ENCODE measurements at places on chromosomes 1 and 21.
A peak's percentile ranks its signal among the peaks of the same experiment; 100 is the strongest.

GRCh38 chr1:155083865-155084721 is 5.5 kb downstream of the EFNA3 start:
- peak; percentile 62 for DNase-seq

DNA sequence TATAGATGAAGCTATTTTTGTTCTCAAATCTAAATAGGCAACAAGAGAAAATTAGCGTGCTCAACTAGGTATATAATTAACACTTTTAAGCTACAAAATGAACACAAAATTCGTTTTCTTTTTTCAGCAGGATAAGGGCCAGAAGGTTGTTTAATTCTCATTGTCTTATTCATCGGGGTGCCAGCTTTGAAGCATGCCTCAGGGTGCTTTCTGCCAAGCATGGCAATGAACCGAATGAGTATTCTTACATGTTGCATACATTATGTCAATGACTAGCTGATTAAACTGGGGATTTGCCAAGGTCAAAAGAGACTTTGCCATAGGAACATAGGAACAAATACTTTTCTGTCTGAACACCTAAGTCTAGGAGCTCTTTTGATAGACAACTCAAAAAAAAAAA is 102.0 kb upstream of the MAP1LC3C start:
- DNase-seq, result no peak

DNA sequence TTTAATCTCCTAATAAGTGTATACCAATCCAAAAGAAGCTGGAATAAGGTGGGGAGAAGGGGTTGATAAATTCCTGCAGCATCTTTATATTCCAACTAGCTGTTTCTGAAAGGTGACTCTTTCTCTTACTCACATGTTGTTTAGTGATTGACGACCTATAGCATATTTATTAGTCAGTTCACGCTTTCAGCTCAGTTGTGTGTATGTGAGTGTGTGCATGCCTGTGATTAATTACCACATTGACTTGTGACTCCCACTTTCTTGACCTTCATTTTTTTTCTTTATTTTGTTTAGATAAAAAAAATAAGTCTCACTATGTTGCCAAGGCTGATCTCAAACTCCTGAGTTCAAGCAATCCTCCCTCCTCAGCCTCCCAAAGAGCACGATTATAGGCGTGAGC is 44.4 kb downstream of the ATP2B4 start:
- DNase-seq, result no peak

DNA sequence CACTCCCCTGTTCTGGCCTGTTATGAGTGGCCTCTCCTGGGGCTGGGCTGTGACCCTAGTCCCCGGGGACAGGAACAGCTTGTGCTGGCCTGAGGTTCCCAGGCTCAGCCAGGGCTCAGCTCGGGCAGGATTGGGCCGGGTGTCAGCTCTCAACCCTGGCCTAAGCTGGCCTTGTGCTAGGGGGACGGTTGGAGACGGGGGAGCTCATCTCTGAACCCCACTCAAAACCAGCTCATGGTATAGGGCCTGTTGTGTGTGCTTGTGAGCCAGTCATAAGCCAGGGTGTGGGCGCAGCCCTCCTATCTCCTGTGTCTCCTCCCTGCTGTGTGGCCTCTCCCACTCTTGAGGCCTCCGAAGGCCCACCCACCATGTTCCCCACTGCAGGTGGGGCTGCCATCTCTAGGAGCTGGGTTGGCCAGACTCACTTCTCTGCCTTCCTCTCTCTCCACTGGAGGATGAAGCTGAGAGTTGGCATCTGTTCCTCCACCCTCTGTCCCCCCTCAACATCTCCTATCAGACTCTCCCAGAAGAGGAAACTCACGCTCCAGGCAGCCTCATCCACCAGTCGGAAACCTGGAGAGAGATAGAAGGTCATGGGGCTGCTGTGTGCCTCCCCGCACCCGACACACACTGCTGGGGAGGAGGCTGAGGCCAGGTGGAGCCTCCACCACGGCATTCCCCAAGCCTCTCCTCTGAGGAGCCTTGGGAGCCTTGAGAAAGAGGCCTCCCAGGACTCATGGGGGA is 1.4 kb downstream of the PEAR1 start:
- no peak for DNase-seq

GRCh38 chr1:75614399-75614756 is 3.5 kb upstream of the SLC44A5 start:
- DNase-seq, result no peak

DNA sequence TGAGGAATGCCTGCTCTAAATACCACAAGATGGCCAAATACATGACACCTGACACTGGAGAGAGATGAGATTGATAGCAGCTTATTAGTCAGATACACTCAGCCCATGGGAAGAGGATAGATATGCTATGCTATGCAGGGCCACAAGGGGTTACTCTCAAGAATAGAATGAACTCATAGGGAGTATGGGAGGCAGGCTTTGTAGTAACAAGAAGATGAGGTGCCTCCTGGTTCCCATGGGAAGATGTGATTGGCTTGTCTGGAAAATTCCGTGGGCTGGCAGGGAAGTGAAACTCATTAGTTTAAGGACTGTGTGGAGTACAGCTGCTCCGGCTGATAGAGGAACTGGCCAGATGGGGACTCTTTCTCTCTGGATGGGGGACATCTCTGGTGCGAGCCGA is 16.5 kb downstream of the CCDC30 start:
- no peak for DNase-seq

- DNase-seq, result no peak
Observed at GRCh38 chr1:47582891-47583608, 145.2 kb downstream of the FOXD2 start.

DNA sequence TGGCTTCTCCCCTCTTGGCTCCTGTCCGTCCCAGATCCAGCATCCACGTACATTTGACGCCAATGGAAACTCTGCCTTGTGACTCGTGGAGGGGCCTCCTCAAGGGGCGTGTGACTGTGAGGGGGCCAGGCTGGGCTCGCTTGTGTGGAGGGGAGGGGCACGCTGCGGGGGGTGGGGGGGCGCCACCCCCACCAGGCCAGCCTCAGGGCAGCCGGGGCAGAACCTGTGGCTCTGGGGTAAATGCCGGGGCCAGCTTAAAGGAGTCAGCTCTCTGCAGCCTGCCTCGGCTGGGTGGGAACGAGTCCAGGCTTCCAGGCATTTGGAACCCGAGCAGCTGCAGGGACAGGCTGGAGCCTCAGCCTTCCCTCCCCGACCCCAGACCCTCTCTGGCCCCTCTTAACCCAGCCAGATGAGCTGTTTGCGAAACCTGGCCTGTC is 94.1 kb downstream of the SIK1 start:
- DNase-seq, result no peak

DNA sequence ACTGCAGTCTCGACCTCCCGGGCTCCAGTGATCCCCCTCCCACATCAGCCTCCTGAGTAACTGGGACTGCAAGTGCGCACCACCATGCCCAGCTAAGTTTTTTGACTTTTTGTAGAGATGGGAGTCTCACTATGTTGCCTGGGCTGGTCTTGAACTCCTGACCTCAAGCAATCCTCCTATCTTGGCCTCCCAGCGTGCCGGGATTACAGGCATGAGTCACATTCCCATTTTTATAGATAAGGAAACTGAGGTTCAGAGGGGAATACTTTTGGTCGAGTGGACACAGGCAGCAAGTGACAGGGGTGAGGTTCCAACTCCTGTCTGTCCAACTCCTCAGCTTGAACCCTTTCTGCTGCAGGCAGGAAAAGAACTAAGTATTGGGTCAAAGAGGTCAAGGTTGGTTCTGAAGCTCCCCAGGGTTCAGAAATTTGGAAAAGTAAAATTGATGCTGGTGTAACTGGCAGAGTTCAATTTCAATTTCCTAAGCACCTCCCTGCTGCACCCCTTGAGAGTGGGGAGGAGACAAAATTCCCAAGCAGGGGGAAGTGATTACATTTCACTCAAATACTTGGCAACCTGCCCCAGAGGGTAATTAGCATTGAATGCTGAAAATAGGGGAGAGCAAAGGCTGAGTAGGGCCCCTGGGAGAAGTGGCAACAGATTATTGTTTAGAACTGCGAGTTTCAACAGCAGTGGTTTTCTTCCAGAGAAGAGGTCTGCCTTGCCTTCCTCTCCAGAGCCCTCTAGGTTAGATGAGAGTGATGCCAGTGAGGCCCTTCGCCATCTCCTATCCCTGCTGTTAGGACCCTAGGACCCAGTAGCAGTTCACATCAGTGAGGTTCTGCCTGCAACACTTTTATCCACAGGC is 17.5 kb upstream of the ALPL start:
- DNase-seq, result no peak
